NCI-H774 (cell line): ENCODE measurements at places on chromosomes 3 and 15.

- no peak for DNase-seq
Observed at GRCh38 chr15:90049666-90050604, 48.8 kb downstream of the ZNF710 start.

DNA sequence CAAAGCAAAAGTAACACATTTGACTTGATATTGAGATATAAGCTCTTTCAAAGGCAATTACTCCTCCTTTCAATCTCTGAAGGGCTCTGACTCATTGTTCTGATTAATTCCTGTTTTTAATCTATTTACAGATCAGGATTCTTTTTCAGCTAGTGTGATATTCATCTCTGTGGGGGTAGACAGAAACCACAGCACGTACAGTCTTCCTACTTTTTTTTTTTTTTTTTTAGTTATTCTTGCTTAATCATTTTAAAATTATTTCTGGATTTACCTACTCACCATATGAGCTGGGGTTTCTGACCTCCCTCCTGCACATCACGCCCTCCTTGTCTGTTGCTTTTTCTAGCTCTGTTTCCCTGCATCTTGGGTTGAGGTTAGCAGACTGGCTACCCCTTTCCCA is 1.4 kb downstream of the CNTN3 start:
- no peak for DNase-seq

DNA sequence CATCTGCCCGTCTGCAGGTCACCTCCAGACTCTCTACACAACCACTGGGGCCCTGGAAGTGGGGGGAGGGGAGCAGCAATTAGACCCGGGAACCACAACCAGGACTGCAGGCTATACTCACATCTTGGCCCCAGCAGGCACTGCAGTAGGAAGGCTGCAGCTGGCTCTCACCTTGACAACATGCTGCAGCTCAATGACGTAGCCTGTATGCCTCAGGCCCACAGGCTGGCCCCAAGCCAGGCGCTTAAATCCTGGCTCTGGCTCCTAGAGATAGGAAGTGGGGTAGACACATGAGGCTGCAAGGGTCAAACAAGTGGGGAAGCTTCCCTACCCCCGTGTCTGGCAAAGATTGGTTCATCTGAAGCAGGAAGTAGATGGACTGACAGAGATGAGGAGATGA is 4.6 kb upstream of the QRICH1 start:
- DNase-seq: no peak

DNA sequence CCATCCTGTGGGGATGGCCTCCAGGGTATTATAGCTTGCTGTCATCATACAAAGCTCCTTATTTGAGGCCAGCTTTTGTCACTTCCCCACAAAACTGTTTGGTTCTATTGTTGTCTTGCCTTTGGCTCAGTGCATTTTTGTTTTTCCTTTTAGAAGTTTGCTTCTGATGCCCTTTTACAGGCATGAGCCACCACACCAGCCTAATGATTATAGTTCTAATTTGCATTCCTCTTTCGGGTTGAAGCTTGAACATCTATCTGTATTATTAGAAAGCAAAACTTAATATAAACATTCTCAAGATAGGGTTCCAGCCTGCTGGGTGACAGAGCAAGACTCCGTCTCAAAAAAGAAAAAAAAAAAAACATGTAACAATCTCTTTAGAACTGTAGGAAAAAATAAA is 39.8 kb downstream of the SMARCC1 start:
- DNase-seq: no peak

GRCh38 chr3:102712896-102713295 is 278.1 kb downstream of the ZPLD1 start:
- DNase-seq: no peak

- no peak for DNase-seq
Observed at GRCh38 chr3:129596194-129597086, 10.0 kb downstream of the PLXND1 start.

GRCh38 chr3:59326246-59327024 is 276.6 kb upstream of the CFAP20DC start:
- no peak for DNase-seq

DNA sequence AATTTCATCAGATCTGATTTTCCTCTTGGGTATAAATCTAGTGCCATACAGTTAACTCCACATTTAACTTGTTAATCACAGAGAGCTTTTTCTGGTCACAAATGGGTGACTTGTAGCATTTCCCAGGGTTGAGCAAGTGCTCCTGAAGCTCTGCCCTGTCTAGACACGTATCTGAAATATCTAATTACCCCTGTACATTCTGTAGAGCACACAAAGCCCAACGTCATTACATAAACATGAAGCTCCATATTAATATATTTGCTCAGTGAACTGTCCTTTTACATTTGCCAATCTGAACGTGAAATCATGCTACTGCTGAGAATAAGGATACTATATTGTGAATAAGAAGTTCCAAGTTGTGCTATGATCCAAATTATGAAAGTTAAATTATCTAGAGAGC is 49.0 kb downstream of the THBS1 start:
- peak; percentile 13 for DNase-seq

DNA sequence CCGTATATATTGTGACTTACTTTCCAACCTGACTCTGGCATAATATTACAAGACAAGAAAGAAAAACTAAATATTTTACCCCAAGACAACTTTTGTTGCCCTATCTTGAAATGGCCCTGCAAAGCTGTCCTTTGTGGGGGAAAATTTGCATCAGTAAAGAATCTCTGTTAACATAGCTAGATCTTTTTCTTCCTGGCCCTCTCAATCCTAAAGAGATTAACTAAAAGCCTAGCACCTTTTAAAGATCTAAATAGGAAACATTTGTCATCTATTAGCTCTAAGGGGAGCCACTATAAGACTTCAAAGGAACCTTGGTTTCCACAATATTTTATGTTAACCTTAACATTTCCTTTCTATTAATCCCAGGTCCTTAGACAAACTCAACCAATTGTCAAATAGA is 199.0 kb upstream of the SLITRK3 start:
- no peak for DNase-seq

GRCh38 chr3:188720636-188721035 is 451.1 kb upstream of the TPRG1 start:
- no peak for DNase-seq

DNA sequence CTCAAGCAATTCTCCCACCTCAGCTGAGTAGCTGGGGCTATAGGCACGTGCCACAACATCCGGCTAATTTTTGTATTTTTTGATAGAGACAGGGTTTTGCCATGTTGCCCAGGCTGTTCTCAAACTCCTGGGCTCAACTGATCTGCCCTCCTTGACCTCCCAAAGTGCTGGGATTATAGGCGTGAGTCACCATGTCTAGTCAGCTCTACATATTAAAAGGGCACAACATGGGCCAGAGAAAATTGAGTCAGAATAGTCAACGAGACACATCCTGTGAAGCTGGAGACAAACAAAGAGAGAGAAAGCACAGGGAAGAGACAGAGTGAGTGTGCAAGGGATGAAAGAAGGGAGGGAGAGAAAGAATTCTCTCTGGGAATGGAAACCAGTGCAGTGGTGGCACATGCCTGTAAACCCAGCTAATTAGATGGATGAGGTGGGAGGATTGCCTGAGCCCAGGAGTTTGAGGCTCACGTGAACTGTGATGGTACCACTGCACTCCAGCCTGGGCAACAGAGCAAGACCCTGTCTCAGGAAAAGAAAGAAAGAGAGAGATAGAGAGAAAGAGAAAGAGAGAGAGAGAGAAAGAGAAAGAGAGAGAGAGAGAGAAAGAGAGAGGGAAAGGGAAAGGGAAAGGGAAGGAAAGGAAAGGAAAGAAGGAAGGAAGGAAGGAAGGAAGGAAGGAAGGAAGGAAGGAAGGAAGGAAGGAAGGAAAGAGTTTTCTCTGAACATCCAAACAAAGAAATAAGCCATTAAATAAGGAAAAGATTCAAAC is 107.2 kb upstream of the SLC25A36 start:
- DNase-seq: no peak

DNA sequence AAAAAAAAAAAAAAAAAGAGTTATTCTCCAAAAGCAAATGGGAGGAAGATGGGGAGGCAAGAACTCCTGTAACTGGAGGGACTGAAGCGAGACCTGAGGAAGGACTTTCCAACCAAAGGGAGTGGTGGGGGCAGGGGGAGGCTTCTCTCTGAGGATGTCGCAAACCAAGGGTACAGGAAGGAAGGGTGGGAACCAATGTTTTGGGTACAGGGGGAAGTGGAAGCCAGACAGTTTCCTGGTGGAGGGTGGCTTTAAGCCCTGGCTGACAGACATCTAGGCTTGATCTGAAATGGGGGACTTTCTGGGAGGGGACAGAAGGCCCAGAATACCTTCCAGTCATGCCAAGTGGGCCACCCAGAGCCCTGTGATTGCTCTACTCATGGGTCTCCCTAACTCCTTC is 27.0 kb downstream of the VIPR1 start:
- no peak for DNase-seq

- no peak for DNase-seq
Observed at GRCh38 chr3:123597561-123597960, 12.7 kb upstream of the HACD2 start.

DNA sequence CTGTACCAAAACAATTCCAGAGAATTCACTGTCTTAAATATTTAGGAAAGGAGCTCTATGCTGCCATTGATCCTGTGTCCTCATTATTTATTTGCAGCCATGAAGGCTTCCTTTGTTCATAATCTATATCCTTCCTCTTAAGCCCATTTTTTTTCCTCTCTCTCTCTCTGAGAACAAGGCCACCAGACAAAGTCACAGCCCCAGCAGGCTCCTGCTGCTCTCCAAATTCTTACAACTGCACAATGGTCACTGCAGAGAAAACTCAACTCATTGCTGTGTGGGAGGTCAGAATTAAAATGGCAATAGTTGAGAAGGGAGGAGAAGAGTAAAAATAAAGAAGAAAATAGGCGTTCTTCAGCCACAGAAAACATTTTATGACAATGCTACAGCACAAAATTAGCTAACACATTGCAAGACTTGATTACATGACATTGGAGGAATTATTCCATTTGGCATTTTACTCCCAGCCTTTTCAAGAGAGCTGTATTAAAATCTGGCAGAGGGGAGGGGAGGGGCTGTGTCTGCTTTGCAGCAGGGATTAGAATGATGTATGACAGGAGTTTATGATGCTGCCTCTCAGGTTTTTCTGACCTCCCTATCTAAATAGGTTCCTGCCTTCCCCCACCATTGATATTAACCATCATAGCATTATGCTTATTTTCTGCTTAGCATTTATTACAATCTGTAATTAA is 399.7 kb upstream of the THBS1 start:
- DNase-seq: no peak

DNA sequence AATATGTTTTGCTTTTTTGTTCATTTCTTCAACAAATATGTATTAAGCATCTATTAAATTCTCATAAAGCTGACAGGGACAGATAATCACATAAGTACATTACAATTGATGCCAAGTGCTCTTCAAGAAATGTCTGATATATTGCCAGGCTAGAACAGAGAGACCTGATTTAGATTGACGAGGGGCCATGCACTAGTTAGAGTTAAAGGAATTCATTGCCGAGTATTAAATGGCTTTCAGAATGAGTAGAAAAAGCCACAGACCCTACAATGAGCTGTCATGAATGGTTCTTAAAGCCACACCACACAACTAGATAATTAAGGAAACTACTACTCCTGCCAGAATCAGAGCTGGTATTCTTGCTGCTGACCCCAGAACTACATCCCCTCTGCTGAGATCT is 250.2 kb upstream of the MME start:
- no peak for DNase-seq

- DNase-seq: no peak
Observed at GRCh38 chr3:29381595-29381994, 100.7 kb downstream of the RBMS3 start.

DNA sequence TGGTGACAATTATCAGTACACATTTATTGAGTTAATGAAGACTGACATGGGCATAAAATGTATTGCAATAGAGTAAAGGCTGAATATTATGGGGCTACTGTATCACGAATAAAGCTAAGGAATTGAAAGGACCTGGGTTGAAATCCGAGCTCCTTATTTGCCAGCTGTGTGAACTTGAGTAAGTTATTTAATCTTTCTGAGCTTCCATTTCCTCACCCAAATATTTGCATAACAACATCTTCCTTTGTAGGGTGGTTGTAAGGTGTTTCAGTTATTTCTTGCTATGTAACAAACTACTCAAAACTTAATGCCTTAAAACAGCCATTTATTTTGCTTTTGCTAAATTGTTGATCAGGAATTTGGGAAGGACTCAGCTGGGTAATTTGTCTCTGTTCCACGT is 111.1 kb upstream of the TSC22D2 start:
- DNase-seq: no peak

DNA sequence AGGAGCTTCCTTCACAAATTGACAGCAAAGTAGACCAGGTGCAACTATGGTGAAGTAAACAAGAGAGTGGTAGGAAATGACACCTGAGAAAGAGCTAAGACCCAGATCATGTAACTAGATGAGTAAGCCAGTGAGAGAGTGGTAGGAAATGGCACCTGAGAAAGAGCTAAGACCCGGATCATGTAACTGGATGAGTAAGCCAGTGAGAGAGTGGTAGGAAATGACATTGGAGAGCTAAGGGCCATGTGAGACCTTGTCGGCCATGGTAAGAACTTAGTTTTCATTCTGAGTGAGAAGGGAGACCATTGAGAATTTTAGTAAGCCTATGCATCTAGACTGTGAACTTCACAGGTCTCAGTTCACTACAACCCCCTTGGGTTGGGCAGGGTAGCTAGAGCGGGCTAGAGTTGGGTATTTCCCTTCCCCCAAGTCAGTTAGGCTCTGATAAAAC is 5.4 kb upstream of the SENP7 start:
- no peak for DNase-seq

DNA sequence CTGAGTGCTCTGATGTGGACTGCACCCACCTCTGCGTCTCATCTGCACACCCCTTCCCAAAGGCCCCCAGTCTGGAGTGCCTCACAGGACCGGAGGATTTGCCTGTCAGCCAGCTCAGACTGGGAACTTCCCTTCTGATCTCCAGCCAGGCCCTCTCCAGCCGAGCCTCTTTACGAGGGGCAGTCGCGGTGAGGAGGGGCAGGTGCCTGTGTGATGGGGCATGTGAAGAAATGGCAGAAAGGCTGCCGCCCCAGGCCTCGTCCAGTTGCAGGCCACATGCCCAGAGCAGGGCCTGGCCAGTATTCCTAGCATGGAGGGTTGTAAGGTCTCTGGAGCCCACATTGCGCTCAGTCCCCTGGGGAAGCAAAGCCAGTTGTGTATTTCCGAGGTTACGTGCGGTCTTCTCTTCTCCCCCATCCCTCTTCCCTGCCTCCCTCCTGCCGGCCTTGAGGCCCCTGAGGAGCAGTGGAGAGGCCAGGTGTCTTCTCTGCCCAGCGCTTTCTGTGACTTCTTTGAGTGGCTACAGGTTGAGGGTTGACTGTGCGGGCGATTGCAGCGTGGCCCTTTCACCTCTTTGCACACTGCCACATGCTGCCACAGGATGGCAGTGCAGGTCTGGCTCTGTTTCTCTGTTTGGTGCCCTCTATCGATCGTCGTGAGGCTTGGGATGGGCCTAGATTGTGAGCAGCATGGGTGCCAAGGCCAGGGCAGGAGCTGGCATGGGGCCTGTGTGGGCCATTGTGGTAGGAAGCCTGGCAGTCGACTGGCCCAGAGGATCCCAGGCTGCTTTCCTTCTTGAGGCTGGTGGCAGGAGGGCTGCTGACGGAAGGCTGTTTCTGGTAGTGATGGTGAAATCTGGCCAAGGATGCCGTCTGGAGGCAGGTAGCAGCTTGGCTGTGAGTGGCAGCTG is 5.3 kb downstream of the CLK3 start:
- DNase-seq: peak; percentile 21
